ENCODE measurements at places on chromosomes 7 and 10.

DNA sequence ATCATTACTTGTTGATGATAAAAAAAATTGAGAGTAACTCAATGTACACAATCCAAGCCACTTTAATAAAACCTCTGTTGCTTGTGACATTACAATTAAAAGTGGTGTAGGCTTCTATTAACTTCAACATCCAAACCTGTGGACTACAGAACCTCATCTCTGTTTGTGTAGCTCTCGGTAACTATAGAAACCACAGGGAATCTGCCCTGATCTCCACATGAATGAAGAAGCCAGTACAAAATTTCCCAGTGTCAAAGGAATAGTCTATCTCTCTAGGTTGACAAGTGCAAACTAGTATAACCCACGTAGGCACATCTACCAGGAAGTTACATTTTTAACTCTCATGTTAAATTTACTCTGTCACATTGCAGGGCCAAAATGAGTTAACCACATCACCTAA, 204.3 kb downstream of the CHCHD3 start:
- no peak for DNase-seq

- no peak for DNase-seq
Measured at GRCh38 chr10:132510174-132510611, 27.4 kb upstream of the INPP5A start.

DNA sequence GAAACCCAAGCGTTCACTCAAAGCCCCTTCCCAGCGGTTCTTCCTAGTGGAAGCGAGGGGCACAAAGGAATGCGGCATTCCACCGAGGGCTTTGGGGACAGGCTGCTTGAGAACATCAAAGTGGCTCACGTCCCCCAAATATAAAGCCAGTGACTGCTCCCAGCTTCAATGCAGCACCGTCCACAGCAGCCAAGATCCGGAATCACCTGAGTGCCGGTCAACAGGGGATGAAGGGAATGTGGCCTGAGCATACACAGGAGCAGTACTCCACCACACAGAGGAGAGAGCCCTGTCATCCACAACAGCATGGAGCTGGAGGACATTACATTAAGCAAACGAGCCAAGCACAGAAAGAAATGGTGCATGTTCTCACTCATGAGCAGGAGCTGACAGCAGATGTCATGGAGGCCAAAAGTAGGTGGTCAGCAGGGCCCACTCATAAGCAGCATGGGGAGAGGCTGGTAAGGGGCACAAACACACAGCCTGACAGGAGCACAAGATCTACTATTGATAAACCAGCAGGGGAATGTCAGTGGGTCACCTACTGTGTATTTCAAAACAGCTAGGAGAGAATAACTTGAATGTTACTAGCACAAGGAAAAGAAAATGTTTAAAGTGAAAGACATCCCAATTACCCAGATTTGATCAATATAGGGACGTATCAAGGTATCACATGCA, 79.5 kb downstream of the DIP2C start:
- DNase-seq = no peak

DNA sequence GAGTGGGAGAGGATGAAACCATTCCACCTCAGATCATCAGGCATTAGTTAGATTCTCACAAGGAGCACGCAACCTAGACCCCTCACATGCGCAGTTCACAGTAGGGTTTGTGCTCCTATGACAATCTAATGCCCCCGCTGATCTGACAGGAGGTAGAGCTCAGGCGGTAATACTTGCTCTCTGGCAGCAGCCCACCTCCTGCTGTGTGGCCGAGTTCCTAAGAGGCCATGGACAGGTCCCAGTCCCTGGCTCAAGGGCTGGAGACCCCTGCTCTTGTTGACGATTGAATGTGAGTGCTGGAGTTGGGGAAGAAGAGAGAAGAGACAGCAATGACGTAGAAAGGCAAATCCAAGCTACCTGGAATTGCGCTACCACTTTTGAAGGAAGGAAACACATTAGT, 267.2 kb downstream of the TFEC start:
- DNase-seq = no peak

- DNase-seq = no peak
Measured at GRCh38 chr7:134444198-134444960, 14.5 kb downstream of the AKR1B1 start.

DNA sequence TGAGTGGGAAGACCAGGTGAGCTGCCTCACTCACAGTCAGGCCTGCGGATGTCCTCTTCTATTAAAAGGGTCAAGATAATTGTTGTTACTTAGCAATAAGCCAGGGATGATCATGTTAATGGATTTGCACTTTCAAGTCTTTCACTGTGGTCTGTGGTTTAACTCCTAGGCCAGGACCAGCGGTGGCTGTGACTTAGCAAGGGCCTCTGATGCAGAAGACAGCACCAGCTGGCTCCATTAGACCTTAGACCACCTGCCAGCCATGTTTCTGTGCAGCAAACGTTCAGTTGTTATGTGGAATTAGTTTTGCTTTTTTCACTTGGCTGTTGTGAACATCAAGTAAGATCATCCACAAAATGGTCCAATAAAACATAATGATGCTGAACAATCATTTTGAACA, 537.3 kb downstream of the TNS3 start:
- no peak for DNase-seq

DNA sequence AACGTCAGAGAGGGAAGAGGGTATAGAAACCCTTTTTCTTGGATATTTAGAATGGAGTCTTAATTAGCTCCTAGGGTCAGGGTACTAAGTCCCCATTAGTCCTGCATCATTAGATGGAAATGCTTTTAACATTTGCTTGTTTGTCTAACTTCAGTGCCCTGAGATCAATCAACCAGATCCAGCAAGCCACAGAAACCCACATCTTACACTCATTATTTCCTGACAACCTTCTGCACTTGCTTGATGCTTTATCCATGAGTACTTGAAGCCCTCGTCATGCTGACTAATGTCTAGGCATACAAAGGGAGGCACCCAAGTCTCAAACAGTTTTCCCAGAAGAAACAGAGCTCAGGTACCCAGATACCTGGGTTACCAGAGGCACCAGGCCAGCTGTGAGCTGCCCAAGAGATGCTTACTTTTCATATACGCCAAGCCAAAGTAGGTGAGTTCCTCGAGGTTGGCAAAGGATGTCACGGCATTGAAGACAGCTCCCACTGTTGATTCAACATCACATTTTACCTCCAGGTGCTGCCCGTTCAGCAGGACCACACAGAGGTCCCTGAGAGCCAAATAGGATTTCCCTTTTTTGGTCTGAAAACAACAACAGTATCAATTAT, 42.7 kb downstream of the FRMPD2 start:
- no peak for DNase-seq

DNA sequence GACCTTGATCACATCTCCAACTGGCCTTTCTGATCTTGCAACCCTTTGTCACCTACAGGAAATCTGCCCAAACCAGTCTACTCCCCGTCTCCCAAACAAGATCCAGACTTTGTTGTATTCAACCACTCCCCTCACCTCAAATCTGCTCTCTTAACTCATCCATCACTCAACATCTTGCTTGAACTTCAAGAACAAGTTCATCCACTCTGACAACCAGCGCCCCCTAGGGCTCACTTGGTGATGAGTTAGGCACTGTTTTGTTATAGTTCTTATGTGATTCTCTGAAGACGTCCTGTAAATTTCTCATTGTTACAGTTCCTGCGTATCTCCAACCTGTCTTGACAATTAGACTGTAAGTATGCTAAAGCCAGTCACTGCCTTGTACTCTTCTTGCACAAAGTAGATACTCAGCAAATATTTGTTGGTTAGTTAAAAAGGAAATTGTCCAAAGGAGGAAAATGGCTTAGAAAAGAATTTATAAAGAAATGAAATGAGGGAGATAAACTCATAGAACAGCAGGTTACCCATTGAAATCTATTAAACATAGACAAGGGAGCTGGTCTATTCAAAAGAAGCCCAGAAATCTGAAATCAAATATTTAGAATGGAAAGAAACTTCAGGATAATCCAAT, 5.3 kb downstream of the FRMD4A start:
- peak; percentile 5 for DNase-seq

DNA sequence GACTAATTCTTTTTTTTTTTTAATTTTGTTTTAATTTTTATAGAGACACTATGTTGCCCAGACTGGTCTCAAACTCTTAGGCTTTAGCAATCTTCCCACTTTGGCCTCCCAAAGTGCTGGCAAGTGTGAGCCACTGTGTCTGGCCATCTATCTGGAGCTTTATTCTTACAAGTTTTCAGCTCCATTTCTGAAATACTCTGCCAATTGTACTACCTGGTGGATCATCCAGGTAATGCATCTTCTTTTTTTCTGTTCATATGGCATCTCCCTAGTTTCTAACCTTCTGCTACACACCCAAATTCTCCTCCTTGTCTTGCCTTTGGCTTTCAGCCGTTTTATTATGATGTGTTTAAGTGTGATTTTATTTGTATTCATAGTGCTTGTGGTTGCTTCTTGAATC, 40.2 kb downstream of the ZNF365 start:
- no peak for DNase-seq

DNA sequence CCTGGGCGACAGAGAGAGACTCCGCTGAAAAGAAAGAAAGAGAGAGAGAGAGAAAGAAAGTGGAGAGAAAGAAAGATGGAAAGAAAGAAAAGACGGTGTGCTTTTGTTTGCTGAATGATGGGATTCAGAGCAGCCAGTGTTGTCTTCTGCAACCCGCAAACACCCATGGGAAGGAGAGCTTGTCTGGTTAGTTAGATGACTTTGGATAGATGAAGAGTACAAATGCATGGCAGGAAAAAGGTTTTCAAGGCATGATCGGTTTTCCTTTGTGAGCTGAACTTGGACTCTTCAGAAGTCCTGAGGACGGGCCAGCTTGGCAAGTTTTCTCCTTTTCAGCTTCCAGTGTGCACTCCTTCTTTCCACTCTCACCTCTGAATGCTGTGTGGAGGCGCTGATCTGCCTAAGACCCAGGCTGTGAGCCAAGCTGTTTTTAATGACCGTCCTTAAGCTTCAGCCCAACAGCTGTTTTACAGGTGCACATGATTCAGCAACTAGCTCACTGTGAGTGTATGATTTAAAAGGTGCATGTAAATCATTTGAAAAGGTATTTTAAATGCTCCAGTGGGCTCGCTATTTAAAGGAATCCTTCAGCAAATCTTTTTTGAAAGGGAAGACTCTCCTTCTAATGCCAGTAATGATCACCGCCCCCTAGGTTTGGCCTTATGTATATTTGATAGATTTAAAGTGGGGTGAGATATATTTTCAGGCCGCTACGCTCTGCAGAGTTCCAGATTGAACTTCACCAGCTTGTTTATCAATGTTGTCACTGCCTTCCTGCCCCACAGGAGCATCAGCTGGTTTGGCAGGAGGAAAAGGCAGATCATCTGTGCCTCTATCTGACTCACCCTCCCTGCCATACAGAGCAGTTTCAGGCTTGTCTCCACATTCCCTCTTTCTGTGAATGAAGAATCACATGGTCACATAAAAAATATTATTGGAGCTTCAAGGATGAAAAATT, 115.0 kb downstream of the PLXDC2 start:
- peak; percentile 53 for DNase-seq

DNA sequence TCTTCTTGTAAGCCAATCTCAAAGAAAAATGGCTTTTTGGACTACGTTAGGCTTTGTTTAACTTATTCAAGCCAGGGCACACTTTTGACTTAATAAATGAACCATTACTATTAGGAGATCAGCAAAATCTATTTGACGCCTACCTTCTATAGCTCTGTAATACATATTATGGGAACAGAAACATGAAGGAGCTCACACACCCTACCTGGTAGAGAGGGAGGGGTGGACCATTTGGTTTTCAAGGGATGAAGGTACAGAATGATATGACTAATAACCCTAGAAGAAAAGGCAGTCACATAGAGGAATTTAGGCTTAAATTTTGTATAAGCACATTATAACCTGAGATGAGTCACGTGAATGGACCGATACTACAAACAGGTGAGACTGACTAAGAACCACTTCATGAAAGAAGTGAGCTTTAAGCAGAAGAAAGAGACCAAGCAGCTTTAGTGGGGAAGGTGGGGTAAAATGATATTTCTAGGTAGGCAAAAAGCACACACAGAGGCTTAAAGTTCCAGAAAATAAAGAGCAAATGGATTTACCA, 106.8 kb upstream of the CTTNBP2 start:
- DNase-seq = no peak

DNA sequence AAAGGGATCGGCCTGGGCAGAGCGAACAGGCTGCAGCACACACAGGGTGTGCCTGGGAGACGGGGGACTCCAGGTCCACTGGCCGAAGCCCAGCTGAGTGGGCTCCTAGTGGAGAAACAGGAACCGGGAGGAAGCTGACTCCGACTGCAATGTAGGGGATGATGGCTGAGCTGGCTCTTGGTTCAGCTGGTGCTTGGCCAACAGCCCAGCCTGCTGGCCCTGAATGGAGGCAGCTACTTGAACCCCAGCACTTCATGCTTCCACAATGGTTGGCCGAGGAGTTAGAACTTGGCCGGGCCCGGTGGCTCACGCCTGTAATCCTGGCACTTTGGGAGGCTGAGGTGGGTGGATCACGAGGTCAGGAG, 27.0 kb upstream of the FRAT2 start:
- no peak for DNase-seq

GRCh38 chr7:17374157-17374556, 75.7 kb downstream of the AHR start:
- no peak for DNase-seq

All from fibroblast of skin of scalp (primary cell).